ENCODE measurements at places on chromosomes 16 and 17.

DNA sequence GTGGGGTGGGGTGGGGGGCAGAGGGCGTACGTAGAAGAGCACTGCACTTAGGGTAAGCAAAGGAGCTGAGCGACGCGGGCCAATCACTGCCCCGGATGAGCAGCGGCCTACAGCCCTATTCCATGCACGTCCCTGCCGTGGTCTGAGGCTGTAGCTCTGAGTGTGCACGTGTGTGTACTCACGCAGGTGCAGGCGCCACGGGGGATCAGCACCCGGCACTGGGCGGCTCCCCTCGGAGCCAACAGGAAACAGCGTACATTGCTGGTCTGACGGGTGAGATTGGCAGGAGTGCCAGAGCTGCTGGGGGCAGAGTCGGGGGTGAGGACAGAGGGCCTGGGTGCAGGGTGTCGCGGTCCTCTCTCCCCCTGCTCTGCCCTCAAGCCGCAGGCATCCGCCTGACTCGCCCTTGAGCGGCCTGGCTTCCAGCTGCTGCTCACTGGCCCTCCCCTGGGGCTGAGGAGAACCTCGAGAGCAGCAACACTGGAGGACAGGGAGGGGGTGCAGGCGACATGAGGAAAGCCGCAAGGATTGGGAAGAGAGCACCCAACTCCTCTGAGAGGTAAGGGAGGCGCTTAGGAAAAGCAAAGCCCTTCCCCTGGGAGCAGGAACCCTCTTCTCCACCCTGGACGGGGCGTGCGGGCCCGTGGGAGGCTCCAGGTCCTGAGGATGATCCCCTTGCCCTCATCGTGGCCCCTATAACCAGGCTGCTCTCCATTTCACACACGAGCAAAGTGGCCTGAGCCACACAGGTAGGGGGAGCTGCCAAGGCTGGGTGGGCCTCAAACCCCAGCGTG, 57.8 kb downstream of the ENGASE start:
- DNase-seq: no peak

- no peak for DNase-seq
These were observed 520.5 kb downstream of the CDH13 start for GRCh38 chr16:83147244-83147643.

DNA sequence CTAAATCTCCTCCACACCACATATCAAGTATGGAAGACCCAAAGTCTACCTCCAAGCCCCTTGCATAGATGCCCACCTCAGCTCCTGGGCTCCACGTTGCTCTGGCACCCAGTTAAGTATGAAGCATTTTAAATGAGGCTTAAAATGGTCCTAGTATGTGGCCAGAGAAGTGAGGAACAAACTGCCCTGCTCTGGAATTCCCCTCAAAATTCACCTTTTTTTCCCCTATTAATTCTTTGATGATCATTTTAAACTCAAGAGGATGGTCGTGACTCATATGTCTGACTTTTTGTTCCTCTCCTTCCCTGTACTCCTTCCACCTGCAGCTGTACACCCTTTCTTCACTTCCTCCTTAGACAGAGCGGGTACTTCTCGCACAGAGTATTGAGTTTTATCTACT, 234.5 kb upstream of the MYOCD start:
- no peak for DNase-seq

GRCh38 chr17:36600936-36601302, 464 bp upstream of the MRM1 start:
- DNase-seq: no peak

DNA sequence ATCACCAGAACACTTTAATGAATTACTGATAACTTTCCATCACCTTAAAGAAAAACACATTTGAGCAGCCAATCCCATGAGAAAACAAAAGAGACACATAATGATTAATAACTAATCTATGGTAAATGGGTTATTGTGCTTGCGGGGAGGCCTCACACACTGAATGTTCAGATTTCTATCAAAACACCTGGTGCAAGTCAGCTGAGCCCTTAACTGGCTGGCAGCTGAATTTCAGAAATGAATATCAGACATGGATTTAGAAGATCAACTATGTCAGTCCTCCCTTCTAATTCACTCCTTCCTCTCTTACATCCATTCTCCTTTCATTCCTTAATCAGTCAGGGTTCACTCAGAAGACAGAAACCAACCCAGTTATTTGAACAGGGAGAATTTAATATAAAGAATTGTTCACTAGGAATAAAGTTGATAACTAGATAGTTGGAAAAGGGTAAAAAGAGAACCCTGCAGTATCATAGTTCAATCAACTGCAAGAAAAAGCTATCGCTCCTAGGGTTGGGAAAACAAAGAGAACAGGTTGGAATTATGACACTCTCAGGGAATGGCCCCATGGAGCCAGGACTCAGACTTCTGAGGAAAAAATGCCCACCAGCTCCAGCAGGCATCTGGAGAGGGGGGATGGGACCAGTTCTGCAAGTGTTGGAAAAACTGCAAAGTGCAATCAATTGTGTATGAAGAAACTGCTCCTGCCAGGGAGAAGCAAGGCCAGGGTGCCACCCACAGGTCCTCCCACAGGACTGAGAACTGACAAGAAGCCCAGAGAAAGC, 577.1 kb upstream of the CDH5 start:
- DNase-seq: no peak

- DNase-seq: no peak
These were observed 93.8 kb downstream of the TNFRSF13B start for GRCh38 chr17:16878084-16878483.

All from stimulated activated CD8-positive, alpha-beta memory T cell treated with anti-CD3 and anti-CD28 coated beads, Interleukin-4, amount 100 ng/mL, for 48 hours (primary cell).